ENCODE measurements at places on chromosomes 1 and 21. TPM values are rescaled to one million over a fixed set of nuclear protein-coding genes. Genes with fewer than 3 reads are reported as not detected.

The HAO2 gene
- total RNA-seq = not detected

The WNT4 gene
- not detected for total RNA-seq

The CFHR4 gene
- total RNA-seq = not detected

The TDRD5 gene
- total RNA-seq = not detected

The NTRK1 gene
- 8.8 TPM for total RNA-seq

The BSND gene
- 0.07 TPM for total RNA-seq

The GBP1 gene
- total RNA-seq = 150 TPM

The KMO gene
- total RNA-seq = not detected

The SLC1A7 gene
- total RNA-seq = not detected

The KCNJ9 gene
- total RNA-seq = not detected

The RAB3B gene
- total RNA-seq = not detected

The SHE gene
- total RNA-seq = not detected

The RGSL1 gene
- not detected for total RNA-seq

The ETNK2 gene
- not detected for total RNA-seq

The SLC6A9 gene
- total RNA-seq = 2.6 TPM

The E2F2 gene
- total RNA-seq = 103 TPM

The RYR2 gene
- 0.03 TPM for total RNA-seq

The SELENBP1 gene
- not detected for total RNA-seq

The CFHR1 gene
- not detected for total RNA-seq

The RXFP4 gene
- not detected for total RNA-seq

The KRTAP13-2 gene
- total RNA-seq = not detected

The INPP5B gene
- 39.9 TPM for total RNA-seq

The TRNP1 gene
- 0.19 TPM for total RNA-seq

The RHD gene
- total RNA-seq = not detected

The NSUN4 gene
- 26.7 TPM for total RNA-seq

The ALDH4A1 gene
- 4.5 TPM for total RNA-seq

The MARK1 gene
- total RNA-seq = not detected

The ATXN7L2 gene
- 10.4 TPM for total RNA-seq

The DNAH14 gene
- 0.32 TPM for total RNA-seq

The CLEC20A gene
- total RNA-seq = not detected

Measured in activated CD8-positive, alpha-beta memory T cell treated with anti-CD3 and anti-CD28 coated beads, Interleukin-2, amount 10 ng/mL, durations not matched to agents 7 days and 5 days (primary cell).